Bronchial epithelial cell (primary cell): ENCODE measurements at places on chromosomes 2 and 18.
A peak's percentile ranks its signal among the peaks of the same experiment; 100 is the strongest.

DNA sequence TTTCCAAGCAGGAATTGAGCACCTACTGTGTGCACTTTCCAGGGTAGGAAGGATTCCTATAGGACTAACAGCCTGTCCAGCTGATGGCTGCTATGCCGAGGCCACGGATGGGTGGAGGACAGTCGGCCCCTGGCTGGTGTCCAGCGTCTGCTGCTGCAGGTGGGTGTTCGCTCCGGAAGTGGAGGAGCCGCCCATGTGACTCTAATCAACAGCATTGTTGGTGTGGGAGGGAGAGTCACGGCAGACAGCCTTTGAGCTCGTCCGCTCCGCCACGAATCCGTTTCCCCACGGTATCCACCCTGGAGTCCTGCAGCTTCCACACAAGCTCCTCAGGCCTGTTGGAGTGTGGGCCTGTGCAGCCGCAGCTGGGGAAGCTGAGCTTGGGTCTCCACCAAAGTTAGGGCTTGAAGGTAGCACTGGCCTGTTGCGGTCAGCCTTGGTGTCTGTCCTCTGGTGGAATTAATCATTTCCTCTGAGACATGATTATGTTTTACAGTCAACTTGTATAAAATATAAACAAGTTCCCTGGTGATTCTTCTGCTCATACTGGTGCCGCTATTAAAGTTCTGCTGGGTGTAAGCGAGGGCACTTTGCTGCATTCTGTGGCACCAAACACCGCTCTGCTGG is 185.9 kb upstream of the TPO start:
- no peak for DNase-seq

GRCh38 chr2:176495826-176496225 is 226.6 kb downstream of the MTX2 start:
- no peak for DNase-seq

DNA sequence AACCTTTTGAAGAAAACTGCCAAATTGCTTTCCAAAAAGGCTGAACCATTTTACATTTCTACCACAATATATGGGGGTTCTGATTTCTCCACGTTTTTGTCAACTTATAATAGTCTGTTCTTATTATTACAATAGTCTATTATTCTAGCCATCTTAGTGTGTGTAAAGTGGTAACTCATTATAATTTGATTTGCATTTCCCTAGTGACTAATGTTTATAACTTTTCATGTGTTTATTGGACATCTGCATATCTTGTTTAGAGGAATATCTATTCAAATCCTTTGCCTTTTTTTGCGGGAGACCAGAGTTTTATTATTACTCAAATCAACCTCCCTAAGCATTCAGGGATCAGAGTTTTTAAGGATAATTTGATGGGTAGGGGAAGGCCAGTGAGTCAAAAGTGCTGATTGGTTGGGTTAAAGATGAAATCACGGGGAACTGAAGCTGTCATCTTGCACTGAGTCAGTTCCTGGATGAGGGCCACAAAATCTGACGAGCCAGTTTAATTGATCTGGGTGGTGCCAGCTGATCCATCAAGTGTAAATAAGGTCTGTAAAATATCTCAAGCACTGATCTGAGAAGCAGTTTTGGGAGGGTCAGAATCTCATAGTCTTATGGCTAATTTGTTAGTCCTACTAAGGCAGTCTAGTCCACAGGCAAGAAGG is 303.4 kb upstream of the NCKAP5 start:
- DNase-seq = peak; percentile 39

DNA sequence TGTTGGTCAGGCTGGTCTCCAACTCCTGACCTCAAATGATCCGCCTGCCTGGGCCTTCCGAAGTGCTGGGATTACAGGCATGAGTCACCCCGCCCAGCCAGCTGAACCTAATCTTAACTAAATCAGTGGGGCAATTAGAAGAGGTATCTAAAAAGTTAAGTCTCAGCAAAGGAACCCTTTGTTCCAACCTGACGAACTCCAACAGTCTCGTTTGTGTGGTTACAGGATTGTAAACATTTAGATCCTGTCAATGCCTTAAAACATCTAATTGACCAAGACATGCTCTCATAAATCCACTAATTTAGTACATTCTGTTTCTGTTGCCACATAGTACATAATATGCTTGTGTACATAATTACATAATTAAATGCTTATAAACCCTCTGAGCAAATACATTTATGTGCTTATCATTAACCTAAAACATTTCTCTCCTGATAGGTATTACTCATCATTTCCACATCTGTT is 31.1 kb upstream of the STK39 start:
- peak; percentile 33 for DNase-seq

DNA sequence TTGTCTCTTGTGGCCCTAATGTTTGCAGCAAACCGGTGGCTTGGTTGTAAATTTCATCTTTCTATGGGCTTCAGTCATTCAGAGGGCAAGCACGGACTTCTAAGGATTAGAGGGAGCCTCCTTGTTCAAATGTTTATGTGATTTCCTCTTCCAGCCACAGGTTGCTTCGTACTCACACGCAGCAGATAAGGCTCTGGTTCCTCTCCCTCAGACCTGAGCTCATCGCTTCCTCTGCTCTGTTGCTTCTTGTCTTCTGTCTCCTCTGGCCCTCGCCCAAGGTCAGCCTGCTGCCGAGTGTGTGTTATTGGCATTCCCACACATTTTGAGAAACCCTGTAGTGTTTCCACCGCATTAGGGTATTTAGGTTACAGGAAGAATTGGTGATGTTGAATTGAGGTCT is 44.0 kb downstream of the MYL12B start:
- peak; percentile 85 for DNase-seq

GRCh38 chr2:144914113-144914512 is 394.2 kb upstream of the ZEB2 start:
- DNase-seq = peak; percentile 1

DNA sequence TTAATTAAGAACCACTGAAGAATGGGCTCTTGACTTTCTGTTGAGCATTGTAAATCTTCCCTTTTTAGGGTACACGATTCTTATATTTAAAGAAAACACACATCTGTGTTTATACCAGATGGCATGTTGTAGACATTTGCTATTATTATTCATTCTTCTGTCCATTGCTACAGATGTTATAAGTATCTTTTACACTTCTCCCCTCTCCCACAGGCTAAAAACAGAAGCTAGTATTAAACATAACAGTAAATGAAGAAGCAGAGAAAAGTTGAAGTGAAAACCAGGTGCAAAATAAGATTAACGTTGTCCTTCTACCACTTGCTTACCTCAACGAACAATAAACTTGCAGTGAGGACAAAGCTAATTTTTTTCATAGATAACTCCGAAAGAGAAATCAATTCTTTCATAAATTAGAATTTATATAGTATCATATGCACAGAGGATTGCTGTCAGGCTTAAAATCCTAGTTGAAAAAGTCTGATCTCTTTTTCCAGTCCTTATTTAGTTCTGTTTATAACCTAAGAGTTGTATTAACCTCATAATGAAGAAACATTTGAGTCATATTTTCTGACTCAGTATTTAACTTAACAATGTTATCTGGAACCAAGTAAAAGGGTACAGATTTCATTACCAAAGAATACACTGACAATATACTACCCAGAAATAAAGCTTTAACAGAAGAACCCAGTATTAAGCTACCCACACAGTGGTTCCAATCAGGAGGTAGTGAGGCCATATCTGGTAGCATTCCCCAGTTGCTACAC is 16.4 kb upstream of the ZNF385B start:
- DNase-seq = peak; percentile 39

GRCh38 chr2:34997779-34998178 is 1357.8 kb upstream of the CRIM1 start:
- no peak for DNase-seq

- peak; percentile 86 for DNase-seq
These were observed 22.6 kb upstream of the FZD5 start for GRCh38 chr2:207792244-207792785.

GRCh38 chr2:162126111-162126519 is 25.9 kb downstream of the GCG start:
- DNase-seq = no peak

DNA sequence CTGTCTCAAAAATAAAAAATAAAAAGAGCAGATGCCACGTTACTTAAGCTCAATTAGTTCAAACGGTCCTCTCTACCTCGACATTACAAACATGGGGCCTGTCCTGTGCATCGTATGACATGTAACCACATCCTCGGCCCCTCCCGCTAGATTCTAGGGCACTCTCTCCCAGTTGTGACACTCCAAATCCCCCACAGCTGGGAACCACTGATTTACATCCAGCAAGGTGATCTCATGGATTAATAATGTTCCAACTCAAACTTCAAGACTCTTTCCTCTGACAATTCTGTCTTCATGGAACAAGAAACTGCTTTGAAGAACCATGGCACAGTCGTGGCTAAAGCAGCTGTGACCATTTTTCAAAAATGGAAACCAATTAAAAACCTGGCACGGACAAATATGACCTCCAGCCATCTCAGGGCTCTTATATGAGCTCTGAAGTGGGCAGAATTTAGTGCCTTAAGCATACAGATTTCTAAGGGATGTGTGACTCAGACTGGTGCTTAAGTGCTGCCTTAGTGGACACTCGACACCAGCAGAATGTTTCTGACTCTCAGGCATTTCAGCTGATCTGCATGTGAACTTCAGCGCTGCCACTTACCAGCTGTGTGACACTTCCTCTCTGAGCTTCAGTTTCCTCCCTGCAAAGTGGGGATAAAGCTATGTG is 31.7 kb upstream of the ASAP2 start:
- peak; percentile 85 for DNase-seq

GRCh38 chr2:162085090-162085891 is 11.3 kb upstream of the DPP4 start:
- peak; percentile 74 for DNase-seq

GRCh38 chr18:44848644-44849335 is 168.1 kb downstream of the SETBP1 start:
- DNase-seq = no peak

DNA sequence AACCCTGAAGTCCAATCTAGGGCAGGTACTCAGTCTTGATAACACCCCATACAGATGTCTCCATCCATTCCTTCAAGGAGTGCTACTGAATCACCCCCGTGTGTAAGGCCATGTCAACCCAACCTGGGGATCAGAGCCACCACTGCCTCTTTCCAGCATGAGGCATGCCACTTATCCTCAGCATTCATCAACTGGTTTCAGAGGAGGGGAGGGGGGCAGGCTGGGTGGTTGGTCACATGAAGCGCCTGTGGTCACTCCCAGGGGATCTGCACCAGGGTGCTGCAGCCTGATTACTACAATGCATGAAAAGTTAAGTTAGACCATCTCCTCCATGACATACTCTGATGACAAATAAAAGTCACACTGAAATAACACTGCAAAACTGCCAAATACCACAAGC is 65.0 kb downstream of the UXS1 start:
- no peak for DNase-seq

DNA sequence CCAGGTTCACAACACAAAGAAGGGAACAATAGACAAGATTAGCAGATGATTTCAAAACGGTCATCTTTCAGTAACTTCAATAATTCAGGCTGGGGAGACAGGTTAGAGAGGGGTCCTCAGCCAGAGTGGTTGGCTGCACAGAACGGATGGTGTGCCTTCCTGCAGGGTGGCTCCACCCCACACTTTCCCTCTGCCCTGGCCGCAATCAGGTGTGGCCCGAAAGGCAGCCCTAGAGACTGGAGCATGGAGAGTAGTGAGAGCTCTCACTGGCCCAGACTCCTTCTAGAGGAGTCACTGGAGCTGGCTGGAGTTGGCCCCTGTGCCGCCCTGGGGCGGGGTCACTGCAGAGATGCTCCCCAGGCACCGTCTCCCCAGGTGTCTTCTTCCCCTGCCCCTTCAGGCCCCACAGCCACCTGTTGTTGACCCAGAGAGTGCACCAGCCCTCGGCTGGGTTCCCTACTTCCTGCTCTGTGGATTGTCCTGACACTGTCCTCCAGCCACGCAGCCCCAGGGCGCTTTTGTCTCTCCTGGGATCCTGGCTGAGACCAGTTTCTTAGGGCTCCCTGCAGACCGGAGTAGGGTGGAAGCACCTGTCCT is 126.8 kb downstream of the PXDN start:
- no peak for DNase-seq

DNA sequence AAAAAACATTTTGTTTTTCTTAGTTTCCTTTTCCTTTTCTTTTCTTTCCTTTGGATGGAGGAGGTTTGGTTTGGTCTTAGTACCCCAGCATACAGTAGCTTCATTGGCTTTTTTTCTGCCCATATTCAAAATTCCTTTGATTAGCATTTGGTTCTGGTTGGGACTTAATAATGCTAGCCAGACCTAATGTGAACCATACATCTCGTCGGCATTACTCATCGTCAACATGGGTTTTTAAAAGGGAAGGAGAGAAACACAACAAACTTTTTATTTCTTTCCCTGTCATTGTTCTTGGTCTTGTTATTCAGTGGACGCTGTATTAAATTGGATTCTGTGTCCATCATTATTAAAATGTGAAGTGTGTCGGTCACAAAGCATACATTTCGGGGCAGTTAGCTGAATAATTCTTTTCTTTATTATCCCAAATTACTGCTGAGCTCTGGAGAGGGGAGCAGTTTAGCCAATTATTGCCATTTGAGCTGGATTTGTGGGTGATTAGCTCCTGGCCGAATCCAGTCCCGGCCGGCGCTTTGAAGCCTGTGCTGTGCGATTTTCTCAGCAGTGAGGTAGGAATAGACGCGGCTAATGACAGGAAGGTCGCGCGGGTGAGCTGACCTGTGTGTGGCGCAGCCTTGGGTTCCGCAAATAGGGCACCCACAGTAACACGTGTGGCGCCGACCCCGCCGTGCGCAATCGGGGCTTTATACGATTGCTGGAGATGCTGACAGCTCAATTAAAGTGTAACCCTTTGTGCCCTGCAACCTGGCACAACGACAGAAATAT is 303.3 kb downstream of the GBX2 start:
- DNase-seq = no peak

DNA sequence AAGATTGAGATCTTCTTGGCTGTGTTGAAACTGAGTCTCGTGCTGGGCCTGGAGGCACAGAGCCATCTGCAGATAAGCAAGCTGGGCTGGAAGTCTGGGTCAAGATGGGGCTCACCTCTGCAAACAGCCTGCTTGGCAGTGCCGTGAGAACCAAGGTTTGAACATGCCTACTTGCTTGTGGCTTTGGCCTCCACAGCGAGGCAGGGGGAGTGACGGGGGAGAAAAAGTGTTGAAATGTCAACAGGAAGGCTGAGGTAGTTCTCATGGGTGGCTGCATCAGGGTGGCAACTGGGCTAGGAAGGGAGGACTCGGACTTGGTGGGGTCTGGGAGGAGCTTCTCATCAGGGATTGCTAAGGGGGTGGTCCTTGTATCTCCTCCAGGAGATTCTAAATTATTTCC is 99.7 kb downstream of the THNSL2 start:
- DNase-seq = no peak

- DNase-seq = no peak
These were observed 360.1 kb upstream of the RND3 start for GRCh38 chr2:150847578-150847977.

GRCh38 chr2:191582355-191582754 is 95.6 kb upstream of the NABP1 start:
- peak; percentile 97 for DNase-seq

DNA sequence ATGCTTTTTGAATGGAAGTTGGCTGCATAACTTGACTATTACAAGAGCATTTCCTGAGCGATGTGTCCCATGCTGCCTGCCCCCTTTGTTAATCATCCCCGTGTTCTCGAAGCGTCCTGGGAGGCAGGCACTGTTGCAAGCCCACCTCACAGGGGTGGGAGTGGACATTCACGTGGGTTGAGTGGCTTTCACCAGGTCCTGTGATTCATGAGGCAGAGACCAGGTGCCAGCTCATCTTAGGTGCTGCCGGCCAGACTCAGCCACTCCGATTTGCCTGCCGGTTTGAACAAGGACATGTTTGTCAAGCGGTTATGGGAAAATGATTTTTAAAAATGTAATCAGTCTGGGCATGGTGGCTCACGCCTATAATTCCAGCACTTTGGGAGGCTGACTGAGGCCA is 112.5 kb downstream of the ZNF532 start:
- peak; percentile 20 for DNase-seq
